ENCODE measurements at places on chromosomes 6 and 20.

DNA sequence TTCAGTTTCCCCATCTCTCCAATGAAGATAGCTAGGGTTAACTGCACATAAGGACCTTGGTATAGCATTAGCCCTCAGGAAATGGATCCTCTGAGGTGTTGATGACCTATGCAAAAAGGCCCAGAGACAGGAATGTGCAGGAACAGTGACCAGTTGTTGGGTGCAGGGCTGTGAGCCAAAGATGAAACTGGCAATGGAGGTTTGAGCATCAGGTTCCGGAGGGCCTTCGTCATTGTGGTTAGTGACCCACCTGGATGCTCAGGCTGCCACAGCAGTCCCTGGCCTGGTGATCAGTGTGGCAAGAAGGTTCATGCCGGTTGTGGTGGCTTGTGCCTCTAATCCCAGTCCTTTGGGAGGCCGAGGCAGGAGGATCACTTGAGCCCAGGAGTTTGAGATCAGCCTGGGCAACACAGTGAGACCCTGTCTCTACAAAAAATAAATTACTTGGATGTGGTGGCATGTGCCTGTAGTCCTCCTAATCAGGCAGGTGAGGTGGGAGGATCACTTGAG, 43.7 kb downstream of the TM9SF4 start:
- no peak for DNase-seq

DNA sequence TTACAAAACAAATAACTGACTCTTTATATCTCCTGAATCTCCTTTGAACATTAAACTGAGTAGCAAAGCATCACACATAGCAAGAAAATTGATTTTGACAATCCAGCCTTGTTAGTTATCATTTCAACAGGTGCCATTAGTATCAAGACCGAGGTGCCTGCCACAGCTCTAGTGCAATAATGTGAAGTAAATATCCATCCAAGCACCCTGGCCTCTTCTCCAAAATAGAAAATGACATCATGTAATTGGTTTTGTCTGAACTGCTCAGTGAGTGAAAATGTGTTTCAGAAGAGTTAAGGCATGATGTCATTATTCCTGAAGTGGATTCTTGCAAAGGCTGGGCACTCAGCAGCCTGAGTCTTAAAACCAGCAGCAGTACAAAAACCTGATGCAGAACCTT, 341.4 kb downstream of the PLCB1 start:
- DNase-seq = no peak

- DNase-seq = no peak
Measured at GRCh38 chr6:83169511-83169910, 23.6 kb downstream of the PGM3 start.

- DNase-seq = no peak
Measured at GRCh38 chr6:19524366-19525186, 312.6 kb upstream of the ID4 start.

- peak; percentile 36 for DNase-seq
Measured at GRCh38 chr6:49269190-49269589, 193.9 kb downstream of the MMUT start.

- no peak for DNase-seq
Measured at GRCh38 chr6:30707281-30707850, 9.7 kb downstream of the MDC1 start.

Data from RWPE1 (cell line).